DMS153 (cell line): ENCODE measurements at places on chromosomes 3 and 15.
A peak's percentile ranks its signal among the peaks of the same experiment; 100 is the strongest.

GRCh38 chr3:44016818-44017217, 224.9 kb upstream of the TOPAZ1 start:
- DNase-seq: no peak

DNA sequence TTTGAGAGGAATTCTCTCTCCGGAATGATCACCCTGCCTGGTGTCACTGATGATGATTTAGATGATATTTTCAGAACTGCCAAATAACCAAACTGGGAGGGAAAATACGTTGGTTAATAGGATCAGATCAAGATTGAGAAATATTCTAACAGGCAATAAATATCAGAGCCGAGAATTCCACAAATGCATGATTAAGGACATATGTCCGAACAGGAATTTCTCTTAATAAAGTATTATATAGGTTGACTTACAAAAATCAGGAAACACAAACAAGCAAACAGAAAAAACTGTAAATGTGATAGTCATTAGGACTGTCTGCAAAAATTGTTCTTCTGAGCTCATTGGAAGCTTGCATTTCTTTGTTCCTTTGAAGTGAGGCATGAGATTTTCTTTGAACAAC, 75.1 kb upstream of the PHLDB2 start:
- DNase-seq: no peak

DNA sequence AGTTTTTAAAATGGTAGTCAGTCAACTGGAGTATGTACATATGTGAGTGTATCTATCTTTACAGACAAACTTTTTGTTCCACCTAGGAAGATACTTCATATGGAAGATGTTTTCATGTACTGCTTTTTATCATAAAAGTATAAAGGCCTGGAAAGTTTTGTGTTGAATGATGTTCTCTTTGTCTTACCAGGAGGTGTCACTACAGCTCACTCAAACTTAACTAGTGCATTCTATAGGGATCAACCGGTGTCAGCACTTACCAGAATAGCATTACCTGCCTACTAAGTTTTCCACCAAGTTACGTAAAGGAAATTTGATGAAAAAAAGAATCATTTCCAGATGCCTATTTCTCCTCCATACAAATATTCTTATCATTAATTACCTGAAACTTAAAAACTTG, 522.6 kb upstream of the SEMA6D start:
- peak; percentile 1 for DNase-seq

- DNase-seq: no peak
Measured at GRCh38 chr3:50425911-50426310, 66.6 kb upstream of the TMEM115 start.

GRCh38 chr3:138125548-138126221, 6.5 kb downstream of the A4GNT start:
- no peak for DNase-seq

DNA sequence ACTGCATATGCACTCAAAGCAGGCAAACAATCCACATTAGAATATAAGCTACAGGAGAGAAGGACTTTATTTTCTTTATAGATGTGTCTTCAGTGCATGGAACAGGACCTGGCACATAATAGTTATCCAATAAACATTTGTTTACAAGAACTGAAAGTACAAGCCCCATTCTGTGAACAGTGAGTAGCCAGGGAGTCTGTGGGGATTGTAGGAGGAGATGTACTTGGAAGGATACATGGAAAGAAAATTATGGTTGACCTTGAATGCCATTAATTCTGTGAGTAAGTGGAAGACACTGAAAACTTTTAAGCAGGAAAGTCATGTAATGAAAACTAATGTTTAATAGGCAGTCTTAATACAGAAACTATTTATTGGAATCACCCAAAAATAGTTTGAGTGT, 28.3 kb downstream of the MASP1 start:
- no peak for DNase-seq

GRCh38 chr3:136464502-136464901, 214.4 kb downstream of the PCCB start:
- DNase-seq: no peak

DNA sequence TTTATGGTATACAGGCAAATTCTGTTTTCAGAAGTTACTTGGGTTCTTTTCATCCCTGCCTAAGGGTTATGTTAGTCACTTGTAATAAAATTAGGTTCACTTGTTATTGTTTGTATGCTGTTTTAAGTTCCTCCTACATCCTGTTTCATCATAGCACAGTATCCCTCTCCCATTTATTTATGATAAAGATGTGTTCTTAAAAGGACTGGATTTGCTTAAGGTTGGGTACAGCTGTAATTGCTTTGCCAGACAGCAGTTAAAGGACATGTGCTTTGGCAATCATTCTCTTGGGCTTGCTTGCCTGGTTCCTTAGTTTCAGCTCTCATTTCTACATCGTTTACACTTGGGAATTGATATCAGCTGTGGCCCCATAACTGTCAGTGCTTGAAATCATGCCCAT, 11.7 kb downstream of the ATP2C1 start:
- peak; percentile 34 for DNase-seq

- DNase-seq: no peak
Measured at GRCh38 chr3:63974451-63974850, 48.8 kb downstream of the PSMD6 start.

GRCh38 chr3:157541506-157542236, 38.5 kb upstream of the VEPH1 start:
- no peak for DNase-seq

DNA sequence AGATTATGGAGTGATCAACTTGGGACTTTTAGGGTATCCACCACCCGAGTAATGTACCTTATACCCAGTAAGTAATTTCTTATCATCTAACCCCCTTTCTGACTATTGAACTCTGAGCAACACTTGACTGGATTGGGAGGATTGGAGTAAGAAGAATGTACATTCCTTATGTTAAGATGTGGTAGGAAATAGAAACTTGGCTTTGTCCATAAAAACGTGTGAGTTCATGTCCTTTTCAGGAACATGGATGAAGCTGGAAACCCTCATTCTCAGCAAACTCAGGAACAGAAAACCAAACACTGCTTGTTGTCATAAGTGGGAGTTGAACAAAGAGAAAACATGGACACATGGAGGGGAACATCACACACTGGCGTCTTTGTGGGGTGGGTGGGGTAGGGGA, 112.3 kb downstream of the PTPRG start:
- DNase-seq: no peak

DNA sequence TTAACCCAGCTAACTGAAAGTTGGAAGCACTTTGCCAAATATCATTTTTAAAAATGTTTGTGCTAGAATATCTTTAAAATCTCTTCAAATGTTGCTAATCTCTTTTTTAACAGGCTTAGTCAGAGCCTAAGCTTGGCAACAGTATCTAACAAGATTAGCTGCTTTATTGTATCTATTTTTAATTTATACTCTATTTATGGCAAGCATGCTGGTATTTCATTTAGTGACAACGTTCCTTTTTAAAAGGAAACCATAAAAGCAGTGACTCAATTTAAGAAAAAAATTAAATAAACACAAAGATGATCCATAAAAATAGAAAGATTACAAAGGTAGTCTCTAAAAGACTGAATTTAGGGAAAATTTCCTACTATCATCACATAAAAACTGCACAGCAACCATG, 40.5 kb downstream of the SLC12A6 start:
- no peak for DNase-seq

DNA sequence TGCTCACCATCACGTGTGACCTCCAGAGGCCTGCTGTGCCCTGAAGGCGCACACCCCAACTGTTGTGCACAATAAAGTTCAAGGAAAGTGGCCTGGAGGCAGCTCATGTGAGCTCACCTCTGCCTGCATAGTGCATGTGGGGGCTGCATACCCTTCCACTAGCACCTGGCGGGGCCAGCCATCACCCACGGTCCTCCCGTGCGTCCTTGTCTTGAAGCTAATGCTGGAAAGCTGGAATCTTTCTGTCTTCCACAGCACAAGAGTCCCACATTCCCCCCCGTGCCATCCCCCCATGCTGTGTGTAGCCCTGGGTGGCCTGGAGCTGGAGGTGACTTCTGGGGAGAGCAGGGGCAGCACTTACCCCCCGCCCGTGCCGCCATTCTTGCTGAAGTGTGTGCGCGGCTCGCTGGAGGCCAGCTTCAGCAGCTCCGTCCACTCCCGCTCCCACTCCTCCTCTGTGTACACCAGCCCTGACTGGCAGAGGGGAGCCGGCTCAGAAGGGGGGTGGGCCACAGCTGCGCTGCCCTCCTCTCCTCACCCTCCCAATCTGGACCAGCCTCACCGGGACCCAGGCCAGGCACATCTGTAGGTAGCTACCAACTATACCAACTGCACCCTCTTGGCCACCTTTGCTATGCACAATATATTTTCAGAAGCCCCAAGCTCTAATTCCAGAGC, 199.5 kb downstream of the KLF13 start:
- no peak for DNase-seq

DNA sequence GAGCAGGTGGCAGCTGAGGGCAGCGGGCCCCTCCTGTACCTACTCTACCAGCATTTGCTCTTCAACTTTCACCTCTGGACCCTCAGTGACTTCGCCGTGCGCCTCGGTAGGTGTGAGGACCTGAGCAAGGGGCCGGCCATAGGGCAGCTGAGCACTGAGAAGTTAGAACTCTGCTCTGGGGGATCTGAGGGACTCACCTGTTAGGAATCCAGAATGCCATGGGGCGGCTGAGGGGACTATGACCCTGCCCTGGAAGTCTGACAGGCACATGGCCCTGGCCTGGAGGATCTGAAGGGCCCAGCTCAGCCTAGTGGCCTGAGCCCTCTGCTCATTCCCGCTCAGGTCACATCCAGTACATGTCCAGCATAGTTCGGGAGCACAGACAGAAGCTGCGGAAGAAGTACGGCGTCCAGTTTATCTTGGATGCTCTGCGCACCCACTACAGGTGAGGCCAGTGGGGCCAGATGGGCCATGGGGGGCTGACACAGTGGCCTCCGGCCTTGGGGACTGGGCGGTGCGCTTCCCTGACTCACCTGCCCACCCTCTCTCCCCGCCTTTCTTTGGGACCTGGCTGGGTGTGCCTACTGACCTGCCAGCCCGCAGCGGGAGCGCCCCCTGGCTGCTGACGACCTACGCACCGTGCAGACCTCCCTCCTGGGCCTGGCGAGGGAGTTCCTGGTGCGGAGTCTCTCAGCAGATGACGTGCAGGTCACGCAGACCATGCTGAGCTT, 18.8 kb downstream of the NBEAL2 start:
- peak; percentile 13 for DNase-seq

DNA sequence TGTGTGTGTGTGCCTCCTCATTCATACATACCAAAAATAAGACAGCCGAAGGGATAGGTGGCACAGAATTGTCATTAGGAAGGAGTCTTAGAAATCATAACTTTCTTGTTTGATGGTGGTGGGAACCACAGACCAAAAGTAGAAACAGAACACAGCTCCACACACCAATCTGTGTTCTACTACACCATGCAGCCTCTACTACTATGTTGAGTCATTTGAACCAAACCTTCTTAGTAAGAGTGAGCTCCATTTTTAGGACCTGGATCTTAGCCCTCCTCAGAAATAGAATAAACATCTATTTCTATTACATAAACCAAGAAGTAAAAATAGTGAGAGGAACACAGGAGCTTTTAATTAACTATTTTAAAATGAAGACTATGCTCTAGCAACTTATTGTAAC, 27.9 kb upstream of the PLCH1 start:
- no peak for DNase-seq

- DNase-seq: no peak
Measured at GRCh38 chr15:76078285-76078877, 18.6 kb downstream of the TMEM266 start.

- no peak for DNase-seq
Measured at GRCh38 chr3:108450444-108450843, 60.0 kb downstream of the MYH15 start.

- no peak for DNase-seq
Measured at GRCh38 chr15:51970132-51970817, 1.3 kb downstream of the LEO1 start.

- no peak for DNase-seq
Measured at GRCh38 chr3:71451812-71452211, 131.7 kb downstream of the FOXP1 start.

- DNase-seq: no peak
Measured at GRCh38 chr3:18657858-18658820, 233.0 kb upstream of the SATB1 start.

DNA sequence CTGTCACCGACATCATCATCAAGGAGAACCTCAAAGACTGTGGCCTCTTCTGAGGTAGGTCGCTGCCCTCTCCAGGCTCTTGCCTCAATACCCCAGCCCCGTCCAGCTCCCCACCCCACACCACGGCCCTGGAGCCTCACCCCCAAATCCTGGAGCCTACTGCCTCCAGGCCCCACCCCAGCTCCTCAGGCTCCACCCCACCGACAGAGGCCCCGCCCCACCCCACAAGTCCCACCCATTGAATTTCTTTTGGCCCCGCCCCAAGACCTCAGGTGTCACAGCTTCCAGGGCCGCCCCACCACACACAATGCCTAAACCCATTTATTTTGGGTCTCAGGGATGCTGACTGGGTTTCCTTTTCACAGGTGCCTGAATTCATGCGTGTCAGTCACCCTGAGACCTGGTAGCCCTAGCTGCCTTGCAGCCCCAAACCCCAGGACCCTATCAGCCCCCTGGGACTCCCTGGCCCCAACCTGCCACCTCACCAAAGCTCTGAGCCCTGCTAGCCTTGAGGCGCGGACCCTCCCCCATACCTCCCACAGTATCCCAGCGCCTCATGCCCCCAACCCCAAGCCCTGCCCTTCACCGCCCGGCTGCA, 3.6 kb downstream of the GNAT1 start:
- no peak for DNase-seq

- DNase-seq: no peak
Measured at GRCh38 chr3:74080056-74080461, 455.3 kb upstream of the PDZRN3 start.

GRCh38 chr15:49066372-49066771, 20.1 kb upstream of the SECISBP2L start:
- DNase-seq: no peak

DNA sequence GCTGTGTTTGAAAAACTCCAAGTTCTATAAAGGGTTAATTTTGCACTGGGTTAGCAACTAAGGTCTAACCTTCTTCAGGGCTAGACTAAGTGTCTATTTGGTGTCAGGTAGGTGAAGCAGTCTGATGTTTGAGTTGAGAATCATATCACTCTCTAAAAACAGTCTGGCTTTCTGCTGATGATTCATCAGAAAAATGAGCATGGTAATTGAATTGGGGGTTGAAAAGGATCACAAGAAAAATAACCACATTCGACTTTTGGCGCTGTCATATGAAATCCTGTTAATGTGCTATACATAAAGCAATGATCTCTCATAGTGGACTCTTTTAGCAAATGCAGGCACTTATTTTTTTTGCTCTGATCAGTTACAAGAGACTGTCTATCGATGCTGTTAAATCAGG, 242.2 kb upstream of the AZI2 start:
- DNase-seq: no peak

DNA sequence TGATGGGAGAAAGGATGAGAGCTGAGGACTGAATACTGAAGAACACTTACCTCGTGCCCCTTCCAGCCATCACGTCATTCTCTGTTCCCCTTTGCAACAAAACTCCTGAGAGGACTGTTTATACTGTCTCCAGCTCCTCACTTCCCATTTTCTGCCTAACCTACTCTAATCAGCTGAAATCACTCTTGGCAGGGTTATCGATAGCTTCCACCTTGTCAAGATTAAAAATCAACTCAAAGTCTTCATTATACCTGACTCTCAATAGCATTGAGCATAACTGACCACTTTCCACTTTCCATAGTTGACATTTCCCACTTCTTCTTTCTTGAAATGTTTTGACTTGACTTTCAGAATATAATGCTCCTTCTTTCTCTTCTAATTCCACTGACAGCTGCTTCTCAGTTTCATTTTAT, 4.3 kb downstream of the BTBD1 start:
- no peak for DNase-seq

GRCh38 chr3:133377396-133377795, 22.5 kb upstream of the BFSP2 start:
- DNase-seq: no peak

GRCh38 chr3:69273896-69274295, 112.0 kb downstream of the FRMD4B start:
- no peak for DNase-seq
